ENCODE measurements at places on chromosomes 11 and 22.
A peak's percentile ranks its signal among the peaks of the same experiment; 100 is the strongest.

- no peak for DNase-seq
Observed at GRCh38 chr11:29293825-29294224, 723.0 kb downstream of the KCNA4 start.

DNA sequence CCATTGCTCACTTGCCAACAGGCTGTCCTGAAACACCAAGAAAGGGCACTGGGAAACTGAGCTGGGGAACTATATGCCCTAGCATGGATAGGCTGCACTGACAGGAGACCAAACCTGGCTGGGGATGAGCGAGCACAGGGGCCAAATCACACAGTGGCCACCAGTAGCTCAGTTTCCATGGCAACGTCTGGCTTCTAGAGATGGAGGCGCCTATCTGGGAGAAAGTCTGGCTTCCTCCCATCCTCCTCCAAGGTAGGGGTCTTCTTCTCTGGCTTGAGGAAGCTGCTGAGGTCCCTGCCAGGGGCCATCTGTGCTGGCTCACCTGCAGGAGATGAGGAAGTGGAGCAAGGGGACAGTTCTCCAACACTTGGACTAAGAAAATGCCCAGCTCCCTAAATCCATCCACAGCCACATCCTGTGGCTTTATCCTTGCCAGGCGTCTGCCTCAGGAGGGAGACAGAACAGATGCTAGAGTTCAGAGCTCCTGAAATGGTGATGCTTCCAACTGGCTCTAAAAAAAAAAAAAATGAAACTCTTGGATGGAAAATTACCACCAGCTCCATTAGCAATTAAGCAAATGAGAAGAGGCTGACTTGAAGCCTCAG is 48.3 kb downstream of the SYT13 start:
- no peak for DNase-seq

GRCh38 chr22:37658133-37659065 is at the start of gene PDXP:
PDXP (plus strand) TSS chr22:37658723; CDS start chr22:37658783, 60 bp downstream.
- DNase-seq: peak; percentile 99

DNA sequence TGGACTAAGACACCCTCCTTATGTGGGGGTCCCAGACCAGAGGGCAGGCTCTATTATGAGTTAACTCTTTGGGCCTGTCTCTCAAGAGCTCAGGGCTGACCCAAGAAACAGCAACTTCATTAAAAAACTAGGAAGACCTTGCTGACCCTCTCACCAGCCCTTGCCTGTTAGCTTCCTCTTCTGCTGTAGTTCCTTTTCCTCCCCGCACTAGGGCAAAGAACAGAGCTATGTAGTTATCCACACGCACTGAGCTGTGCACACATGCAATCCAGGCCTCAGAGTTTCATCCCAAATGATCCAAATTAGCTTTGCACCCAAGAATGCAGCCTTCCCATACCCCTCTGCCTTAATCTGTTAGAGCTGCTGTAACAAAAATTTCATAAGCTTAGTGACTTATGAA is 539.6 kb upstream of the CADM1 start:
- DNase-seq: no peak

- no peak for DNase-seq
Observed at GRCh38 chr11:75816561-75817239, 1.7 kb downstream of the UVRAG start.

DNA sequence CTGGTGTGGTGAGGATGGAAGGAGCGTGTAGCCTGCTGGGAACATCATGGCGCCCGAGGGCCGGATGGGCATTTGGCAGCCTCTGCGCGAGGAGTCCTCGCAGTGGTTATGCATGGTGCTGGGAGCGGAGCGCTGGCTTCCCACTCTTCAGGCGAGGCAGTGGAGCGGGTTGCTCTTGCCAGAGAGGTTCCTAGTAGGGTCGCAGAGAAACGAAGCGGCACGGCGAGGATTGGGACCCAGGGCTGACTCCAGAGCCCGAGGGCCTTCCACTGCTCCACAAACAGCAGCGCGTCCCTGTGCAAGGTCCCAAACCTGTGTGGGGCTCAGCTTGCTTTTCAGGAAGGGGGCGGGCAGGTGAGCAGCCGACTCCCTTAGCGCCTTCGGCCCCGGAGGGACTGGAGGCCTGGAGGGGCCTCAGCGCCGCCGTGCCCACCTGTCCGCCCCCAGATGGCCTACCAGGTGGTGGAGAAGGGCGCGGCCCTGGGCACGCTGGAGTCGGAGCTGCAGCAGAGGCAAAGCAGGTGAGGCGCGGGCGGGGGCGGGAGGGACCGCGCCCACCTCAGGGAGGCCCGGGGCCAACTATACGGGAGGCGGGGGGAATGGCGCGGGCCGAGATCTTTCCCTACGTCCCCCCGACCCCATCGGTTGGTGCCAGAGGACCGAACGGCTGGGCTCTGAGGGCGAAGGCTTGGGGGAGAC is 7.2 kb downstream of the ATG16L2 start:
- no peak for DNase-seq

GRCh38 chr11:114358716-114359115 is 41.6 kb downstream of the C11orf71 start:
- DNase-seq: no peak

- no peak for DNase-seq
Observed at GRCh38 chr11:59551659-59552521, 40.6 kb downstream of the OR4D9 start.

GRCh38 chr22:21768435-21768834 is 32.8 kb upstream of the YPEL1 start:
- DNase-seq: no peak

- DNase-seq: no peak
Observed at GRCh38 chr11:393219-394033, 583 bp upstream of the PKP3 start.

DNA sequence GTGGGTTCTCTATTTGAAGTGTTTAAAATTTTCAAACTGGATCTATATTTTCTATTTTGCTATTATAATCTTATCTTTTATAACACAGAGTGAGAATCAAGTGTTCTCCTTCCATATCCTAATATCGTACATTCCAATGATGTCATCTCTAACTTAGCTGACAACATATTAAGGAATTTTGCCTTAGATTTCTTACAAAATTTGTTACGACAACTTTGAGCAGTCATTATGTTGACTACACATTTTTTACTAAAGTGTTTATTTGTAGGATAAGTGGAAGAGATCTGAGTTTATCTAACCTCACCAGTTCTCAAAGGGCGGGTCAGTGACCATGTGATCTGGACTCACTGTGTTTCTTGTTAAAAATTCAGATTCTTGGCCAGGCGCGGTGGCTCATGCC is 12.7 kb downstream of the BTG4 start:
- DNase-seq: no peak

- peak; percentile 3 for DNase-seq
Observed at GRCh38 chr11:31870609-31871309, 59.6 kb upstream of the PAX6 start.

DNA sequence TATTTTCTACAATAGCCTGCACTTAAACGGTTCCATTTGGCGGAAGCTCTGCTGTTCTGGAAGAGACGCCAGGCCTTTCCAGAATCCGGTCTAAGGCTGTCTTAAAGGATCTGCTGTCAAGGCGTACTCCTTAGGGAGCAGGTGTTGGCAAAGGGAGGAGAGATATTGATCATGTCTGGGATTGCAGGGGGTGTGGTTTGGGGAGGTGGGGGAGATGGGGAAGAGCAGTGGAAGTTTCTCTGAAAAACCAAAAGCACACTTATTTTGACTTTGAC is 22.5 kb upstream of the WNT11 start:
- no peak for DNase-seq

GRCh38 chr11:119397740-119398139 is 16.2 kb upstream of the USP2 start:
- DNase-seq: no peak

DNA sequence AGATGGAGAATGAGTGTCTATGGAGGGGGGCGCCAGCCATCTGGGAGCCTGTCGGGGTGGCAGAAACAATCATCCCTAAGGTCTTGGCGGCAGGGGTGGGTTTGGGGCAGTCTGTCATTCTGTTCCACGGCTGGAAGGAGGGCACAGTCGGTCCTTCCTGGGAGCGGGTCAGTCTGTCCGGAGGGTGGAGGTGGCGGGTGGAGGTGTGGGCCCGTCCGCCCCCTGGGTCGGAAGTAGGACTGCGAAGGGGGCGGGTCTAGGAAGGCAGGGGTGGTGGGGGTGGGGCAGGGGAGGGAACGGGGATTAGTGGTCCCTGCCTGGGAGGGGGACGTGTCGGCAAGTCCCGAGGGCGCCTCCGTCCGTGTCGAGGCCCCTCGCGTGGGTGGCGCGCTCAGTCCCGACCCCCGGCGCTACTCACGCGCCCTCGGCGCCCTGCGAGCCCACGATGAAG is 461 bp downstream of the TBC1D10A start:
- DNase-seq: peak; percentile 27

DNA sequence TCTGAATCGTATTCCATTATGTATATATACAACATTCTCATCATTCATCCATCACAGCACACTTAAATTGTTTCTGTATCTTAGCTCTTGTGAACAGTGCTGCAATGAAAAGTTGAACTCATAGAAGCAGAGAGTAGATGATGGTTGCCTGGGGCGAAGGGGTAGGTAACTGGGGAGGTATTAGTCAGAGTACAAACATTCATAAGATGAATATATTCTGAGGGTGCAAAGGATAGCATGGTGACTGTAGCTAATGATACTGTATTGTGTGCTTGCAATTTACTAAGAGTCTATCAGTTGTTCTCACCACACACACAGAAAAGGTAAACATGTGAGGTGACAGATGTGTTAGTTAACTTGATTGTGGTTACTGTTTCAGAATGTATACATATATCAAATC is 12.6 kb upstream of the RFPL2 start:
- no peak for DNase-seq

GRCh38 chr22:38314933-38315822 is 2.1 kb downstream of the CSNK1E start:
- no peak for DNase-seq

DNA sequence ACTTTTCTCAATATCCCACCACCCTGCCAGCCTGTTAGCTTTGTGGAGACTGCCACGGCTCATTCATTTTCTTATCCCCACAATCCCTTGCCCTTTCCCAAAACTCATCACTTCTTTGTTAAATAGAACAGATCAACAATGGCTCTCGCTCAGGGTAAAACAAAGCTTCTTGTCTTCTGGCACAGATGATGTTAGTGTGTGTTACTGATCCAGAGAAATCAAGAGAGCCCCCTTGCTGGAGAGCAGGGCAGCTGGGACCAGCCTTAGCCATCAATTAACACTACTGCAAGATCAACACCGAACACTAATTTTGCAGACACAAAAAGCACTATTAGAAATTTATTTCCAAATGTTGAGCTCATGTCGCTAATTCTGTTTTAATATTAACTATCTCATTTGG is 420.9 kb downstream of the TENM4 start:
- no peak for DNase-seq

GRCh38 chr11:71525188-71525937 is 1.7 kb upstream of the KRTAP5-7 start:
- no peak for DNase-seq

DNA sequence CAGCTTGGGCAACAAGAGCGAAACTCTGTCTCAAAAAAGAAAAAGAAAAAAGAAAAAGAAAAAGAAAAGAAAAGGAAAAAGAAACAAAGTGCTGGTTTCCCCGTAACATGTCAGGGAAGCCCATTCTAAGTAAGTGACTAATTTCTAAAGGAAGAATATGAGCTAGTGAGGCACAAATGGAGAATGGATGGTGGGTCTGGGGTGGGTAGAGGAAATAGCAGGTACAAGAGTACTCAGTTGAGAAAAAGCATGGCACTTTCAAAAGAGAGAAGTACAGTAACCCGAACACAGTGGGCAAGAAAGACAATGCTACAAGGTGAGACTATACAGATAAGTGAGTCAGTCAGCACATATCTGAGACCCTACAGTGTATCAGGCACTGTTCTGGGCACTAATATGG is 4.5 kb downstream of the MAJIN start:
- DNase-seq: no peak

- DNase-seq: no peak
Observed at GRCh38 chr11:79046366-79046765, 394.5 kb downstream of the TENM4 start.

DNA sequence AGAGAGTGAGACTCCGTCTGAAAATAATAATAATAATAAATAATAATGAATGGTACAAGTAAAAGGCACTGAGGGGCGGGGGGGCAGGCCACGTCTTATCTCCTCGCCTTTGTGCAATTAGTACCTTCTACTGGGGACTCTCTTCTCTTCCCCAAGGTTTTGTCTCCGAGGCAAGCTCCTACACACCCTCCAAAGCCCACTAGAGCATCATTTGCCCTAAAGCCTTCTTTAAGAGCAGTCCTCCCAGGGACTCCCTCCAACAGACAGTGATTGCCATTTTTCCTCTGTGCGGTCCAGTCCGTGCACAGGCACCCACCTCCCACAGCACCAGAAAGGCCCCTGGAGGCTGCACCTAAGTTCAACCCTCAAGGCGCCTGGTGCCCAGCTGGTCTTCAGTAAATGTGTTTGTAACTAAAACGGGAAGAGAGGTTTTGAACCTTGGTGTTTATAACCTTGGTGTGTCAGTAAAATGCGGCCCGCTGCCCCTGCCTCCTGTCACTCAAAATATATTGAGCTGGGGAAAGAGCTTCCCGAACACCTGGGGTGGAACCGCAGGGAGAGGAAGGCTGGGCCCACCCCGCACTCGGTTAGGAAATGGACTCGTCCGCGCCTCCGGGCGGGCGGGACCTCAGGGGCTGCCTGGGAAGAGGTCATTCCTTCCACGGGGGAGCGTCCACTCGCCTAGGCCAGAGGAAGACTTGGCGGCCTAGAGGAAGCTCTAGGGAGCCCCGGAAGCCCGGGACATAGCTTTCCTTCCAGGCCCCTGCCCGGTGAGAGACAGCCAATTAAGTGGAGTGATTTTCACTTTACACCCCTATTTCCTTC is 4.7 kb upstream of the KDELR3 start:
- DNase-seq: no peak

DNA sequence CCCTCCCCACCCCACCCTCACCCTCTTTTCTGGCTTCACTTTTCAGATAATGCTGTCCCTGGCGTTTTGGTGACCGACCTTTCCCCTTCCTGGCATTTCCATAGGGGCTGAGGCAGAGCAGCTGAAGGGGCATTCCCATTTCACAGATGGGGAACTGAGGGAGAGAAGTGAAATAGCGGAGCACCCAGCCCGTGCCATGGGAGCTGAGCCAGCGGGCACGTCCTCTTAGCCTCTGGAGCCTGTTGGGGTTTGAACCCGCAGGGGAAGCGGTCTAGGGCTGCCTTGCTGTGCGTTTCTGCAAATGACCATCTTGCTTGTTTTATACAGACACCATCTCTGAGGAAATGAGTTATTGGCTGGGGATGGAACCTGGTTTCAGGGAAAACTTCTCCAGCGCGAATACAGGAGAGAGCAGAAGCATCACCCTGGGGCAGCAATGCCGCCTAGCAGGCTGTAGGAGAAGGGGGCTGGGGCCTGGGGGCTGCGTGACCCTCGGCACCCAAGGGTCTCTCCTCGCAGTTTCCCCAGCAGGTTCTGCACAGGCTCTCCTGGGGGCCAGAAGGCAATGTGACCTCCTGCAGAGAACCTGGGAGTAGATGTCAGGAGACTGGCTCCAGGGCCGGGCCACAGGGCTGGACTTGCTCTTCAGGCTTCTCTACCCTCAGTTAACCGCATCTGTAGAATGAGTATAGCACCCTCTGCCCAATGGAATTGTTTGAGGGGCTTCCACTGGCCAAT is 1.5 kb downstream of the PTPRJ start:
- no peak for DNase-seq

- DNase-seq: no peak
Observed at GRCh38 chr11:115981104-115981481, 476.9 kb upstream of the CADM1 start.
